Right atrium auricular region (tissue), 2 donors: ENCODE measurements at places on chromosomes 1 and 21. TPM values are rescaled to one million over a fixed set of nuclear protein-coding genes. Genes with fewer than 3 reads are reported as not detected.

- no peak overlapping the region for H3K4me3 ChIP-seq
- no peaks in the 10 kb centered on the region for H3K36me3 ChIP-seq
- DNase-seq, result no peak
Measured at GRCh38 chr21:45545691-45546531, 3.7 kb upstream of the SLC19A1 start.

DNA sequence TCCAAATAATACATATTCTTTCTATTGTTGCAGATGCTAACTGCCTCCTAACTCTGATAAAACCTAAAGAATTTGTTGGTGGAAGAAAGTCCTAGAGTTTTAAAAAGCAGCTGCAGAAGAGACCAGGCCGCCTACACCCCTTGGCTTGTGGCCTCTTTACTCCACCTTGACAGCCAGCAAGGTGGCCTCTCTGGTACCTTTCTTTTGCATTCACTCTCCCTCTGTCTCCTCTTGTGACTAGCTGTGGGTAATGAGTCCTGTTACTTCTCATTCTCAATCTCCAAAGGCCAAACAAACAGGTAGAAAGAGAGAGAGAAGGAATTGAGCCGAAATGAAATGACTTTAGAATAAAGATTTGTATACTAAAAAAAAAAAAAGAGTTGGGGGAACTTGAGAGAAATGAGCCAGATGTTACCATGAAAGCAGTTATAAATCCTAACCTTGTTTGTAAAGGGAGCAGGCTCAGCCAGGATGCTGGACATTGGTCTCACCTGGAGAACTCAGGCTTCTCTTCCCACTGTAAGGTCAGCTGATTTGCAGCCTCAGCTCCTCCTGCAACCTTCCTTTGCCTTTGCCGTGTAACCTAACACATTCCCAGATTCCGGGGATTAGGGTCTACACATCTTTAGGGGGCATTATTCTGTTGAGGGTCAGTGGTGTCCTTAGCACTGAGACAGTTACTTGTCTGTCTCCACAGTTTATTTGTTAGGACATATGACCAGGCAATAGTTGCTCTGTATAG, 164.1 kb upstream of the IRF2BP2 start:
- no peak overlapping the region for H3K4me3 ChIP-seq
- no peaks in the 10 kb centered on the region for H3K27me3 ChIP-seq
- peak; percentile 50 for DNase-seq

PRMT6 gene
- 6.8 TPM for total RNA-seq

SPRR2E gene
- total RNA-seq, result not detected

CR1L gene
- total RNA-seq, result not detected
